Naive thymus-derived CD4-positive, alpha-beta T cell (primary cell): ENCODE measurements at places on chromosomes 11 and 22. TPM values are rescaled to one million over a fixed set of nuclear protein-coding genes. Genes with fewer than 3 reads are reported as not detected.

GRCh38 chr11:65859812-65860277, 388 bp upstream of the MUS81 start:
- H3K27me3 ChIP-seq = no peaks in the 10 kb centered on the region
- peaks cover 15% of the 10 kb centered on the region for H3K36me3 ChIP-seq
- peaks cover 39% of the 10 kb centered on the region for H3K4me1 ChIP-seq
- DNase-seq = no peak
- H3K4me3 ChIP-seq = peak overlapping the region; percentile 65

- DNase-seq = no peak
- no peak overlapping the region for H3K4me3 ChIP-seq
- no peak overlapping the region for H3K27ac ChIP-seq
These were observed 811 bp upstream of the P2RY2 start for GRCh38 chr11:73217131-73217809.

- H3K27me3 ChIP-seq = no peaks in the 10 kb centered on the region
- no peaks in the 10 kb centered on the region for H3K36me3 ChIP-seq
- no peak overlapping the region for H3K4me3 ChIP-seq
- no peak overlapping the region for H3K27ac ChIP-seq
- H3K4me1 ChIP-seq = no peaks in the 10 kb centered on the region
These were observed 669.1 kb downstream of the NTM start for GRCh38 chr11:132039521-132039920.

EXPH5 gene
- 0.90 TPM for polyA plus RNA-seq

FGF4 gene
- not detected for polyA plus RNA-seq

DNA sequence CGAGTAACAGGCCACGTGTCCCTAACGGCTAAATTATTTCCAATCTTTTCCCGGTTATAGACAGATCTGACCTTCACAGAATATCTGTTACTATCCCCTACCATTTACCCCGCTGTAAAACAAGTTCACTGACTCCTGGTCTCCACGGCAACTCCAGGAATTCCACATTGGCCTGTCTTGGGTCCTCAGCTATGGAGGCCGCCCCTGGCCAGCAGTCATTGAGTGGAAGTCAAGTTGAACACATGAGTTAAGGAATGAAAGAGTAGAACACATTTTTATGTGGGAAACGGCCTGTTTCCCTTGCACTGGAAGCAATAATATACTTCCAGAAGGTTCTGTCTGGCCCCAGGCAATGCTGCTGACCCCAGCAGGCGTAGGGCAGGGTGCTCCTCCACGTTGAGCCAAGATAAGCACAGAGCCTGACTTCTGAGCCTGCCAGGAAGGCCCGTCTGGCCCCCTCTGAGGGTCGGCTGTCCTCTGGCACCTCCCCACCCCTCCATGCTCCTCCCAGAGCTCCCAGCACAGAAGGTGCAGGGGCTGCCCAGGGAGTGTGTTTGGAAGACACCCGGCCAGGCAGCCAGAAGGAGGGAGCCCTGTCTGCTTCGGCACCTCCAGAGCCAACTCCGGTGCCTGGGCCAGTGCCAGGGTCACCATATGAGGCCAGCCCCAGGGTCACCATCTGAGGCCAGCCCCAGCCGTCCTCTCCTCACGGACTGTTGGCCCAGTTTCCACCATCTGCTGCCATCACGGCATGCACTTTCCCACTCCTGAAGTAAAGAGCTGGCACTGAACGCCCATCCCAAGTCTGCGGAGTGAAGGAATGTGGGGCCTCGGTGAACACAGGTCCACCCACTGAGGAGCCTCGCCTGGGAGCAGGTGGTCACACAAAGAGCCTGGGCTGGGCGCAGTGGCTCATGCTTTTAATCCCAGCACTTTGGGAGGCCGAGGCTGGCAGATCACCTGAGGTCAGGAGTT, 813.2 kb downstream of the BRD1 start:
- H3K4me3 ChIP-seq = no peak overlapping the region
- H3K36me3 ChIP-seq = no peaks in the 10 kb centered on the region
- no peaks in the 10 kb centered on the region for H3K27me3 ChIP-seq
- no peaks in the 10 kb centered on the region for H3K4me1 ChIP-seq

VPS37C gene
- 0.82 TPM for polyA plus RNA-seq
